ENCODE measurements at places on chromosomes 4 and X. TPM values are rescaled to one million over a fixed set of nuclear protein-coding genes. Genes with fewer than 3 reads are reported as not detected.

DNA sequence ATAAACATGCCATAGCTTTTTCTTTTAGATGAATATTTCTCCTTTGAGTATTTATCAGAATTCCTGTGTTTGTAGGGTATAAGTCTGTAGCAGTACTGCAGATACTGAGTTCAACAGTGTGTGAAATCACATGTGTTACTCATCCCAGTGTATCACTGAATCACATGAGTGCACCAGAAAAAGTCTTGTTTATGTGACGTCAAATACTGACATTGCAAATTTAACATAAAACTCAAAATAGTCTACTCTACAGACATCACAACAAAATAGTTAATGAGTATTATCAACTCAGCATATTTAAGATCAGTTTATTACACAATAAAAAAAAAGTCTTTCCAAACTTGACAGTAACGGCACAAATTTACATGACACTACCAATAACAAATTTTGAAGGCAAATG, 221.3 kb downstream of the DCTD start:
- DNase-seq: no peak

GRCh38 chrX:120372667-120373370, 10.9 kb downstream of the ATP1B4 start:
- DNase-seq: no peak

GRCh38 chr4:184387351-184387750, 87.0 kb downstream of the IRF2 start:
- no peak for DNase-seq

TXK gene
- total RNA-seq: 1.8 TPM

FGA gene
- total RNA-seq: not detected
